ENCODE measurements at places on chromosomes 1 and 21.

- DNase-seq: no peak
These were observed 89.4 kb upstream of the PTBP2 start for GRCh38 chr1:96632045-96632664.

DNA sequence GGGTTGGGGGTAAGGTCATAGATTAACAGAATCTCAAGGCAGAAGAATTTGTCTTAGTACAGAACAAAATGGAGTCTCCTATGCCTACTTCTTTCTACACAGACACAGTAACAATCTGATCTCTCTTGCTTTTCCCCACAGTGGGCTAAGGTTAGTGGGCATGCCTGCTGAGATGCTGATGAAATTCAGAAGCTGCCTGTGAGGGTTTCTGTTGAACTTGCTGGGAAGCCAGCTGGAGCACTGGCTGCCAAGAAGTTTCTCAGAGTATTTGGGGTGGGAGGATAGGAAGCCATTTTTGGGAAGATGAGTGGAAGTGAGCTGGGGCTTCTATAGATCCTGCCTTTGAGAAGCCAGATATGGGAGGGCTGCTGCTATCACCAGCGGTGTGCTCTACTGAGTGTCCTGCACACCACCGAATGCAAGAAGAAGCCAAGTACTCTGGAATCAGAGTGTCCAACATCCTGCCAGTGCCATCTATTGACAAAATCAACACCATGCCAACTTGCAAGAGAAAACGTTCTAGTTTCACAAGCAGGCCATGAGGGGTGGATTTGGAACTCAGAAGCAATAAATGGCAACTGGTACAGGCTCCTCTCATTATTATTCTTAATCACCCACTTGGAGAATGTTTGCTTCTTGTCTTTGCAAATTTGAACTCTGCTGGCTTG is 102.7 kb downstream of the PTPRU start:
- no peak for DNase-seq

DNA sequence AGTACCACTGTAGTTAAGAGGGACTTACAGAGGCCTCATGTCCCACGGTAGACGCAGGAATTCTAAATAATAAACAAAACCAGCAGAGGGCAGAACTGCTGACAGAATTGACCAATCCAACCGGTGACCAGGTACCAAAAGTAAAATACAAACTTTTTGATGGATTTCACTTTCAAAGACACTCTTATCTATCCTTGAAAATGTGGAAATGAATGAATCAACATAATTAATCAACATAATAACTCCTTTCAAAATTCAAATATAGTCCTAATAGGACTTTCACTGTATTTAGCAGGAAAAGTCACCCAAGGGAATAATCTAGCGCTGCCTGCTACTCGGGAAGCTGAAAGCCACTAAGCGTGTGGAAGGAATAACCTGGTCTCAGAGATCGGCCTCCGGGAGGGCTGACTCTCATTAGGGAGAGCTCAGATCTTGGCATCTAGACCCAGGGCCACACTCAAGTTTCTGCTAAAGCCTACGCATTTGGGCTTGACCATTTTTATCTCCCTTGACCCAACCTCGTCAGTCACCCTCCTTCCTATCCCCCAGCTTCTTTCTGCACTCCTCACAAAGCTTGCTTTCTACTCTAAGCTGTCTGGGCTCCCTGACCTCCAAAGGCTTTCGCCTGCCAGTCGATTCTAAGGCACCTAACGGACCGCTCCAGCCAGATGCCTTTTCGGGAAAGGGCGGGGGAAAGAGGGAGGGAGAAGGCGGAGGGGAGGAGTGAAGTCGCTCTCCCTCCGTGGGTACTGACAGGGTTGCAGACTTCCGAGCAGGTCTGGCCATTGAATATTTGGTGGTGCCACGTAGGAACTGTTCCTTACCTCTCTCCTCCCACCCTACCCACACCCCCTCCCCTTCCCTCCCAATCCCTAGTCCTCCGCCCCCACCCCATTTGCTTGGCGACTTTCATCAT is 1.6 kb downstream of the COL11A1 start:
- DNase-seq: no peak

DNA sequence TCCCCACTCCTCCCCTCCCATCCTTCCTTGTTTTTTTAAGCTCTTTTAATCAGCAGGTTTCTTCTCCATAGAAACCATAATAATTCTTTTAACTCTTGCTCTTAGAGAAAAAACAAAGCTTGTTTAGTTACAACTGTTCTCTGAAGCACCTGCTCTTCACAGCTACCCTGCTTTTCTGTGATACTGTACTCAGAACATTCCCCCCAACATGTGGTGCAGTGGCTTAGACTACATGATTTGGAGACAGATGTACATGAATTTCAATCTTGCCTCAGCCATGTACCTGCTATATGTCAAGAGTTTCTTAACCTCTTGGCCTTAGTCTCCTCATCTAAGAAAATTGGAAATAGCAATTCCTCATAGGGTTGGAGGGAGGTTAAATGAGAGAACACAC is 33.5 kb downstream of the LAMC2 start:
- no peak for DNase-seq

DNA sequence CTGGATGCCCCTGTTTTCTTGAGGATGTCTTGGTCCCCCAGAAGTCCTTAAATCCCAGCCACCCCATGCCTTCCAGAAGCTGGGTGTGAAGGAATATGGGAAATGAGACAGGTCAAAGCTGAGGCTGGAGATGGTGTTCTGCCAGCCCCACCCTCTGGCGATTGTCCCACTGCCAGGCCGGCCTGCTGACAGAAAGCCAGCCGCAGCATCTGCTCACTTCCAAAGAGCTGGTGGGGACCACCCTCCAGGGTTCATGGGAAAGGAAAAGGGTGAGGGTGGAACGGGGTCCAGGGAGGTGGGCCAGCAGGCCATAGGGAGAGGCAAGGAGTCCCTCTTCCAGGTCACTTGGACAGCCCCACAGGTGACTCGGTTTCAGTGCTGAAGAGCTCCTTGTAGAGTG is 1.9 kb upstream of the LINGO4 start:
- DNase-seq: no peak

DNA sequence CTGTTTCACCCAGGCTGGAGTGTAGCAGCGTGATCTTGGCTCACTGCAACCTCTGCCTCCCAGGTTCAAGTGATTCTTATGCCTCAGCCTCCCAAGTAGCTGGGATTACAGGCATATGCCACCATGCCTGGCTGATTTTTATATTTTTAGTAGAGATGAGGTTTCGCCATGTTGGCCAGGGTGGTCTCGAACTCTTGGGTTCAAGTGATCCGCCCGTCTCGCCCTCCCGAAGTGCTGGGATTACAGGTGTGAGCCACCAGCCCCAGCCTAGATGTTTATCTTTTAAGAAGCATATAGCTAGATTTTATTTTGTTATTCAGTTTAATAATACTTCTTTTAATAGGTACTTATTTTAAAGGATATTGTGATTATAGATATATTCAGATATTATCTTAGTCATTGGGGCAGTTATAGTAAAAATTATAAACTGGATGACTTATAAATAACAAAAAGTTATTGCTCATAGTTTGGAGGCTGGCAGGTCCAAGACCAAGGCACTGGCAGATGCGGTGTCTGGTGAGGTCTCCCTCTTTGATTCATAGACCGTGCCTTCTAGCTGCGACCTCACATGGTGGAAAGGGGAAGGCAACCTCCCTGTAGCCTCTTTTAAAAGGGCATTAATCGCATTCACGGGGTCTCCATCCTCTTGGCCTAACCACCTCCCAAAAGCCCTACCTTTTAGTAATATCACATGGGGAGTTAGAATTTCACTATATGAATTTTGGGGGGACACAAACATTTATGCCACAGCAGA is 3.1 kb upstream of the KCNE2 start:
- DNase-seq: no peak

DNA sequence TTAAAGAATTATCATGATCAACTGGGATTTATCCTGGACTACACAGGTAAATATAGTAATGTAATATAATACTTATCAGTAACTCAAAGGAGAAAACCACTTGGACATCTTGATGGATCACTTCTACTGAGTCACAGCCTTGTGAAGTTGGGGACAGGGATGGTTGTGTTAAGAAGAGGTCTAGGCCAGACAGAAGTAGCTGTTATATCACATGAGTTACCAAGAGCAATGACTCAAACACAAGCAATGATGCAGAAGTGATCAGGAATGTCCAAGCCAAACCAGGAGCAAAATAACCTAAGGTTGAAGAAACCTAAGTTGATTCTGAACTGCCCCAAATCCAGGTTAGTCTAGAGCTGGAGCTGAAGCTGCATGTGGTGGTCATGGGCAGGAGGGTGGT is 424.5 kb upstream of the DAB1 start:
- DNase-seq: no peak

GRCh38 chr1:18927082-18927653 is 24.8 kb upstream of the ALDH4A1 start:
- DNase-seq: no peak

Data from cerebellar nuclear complex (tissue), 1 donor.